ENCODE measurements at places on chromosomes 3 and 15.
A peak's percentile ranks its signal among the peaks of the same experiment; 100 is the strongest.

- no peak for ATAC-seq
These were observed 428.9 kb upstream of the IL12A start for GRCh38 chr3:159559771-159560170.

DNA sequence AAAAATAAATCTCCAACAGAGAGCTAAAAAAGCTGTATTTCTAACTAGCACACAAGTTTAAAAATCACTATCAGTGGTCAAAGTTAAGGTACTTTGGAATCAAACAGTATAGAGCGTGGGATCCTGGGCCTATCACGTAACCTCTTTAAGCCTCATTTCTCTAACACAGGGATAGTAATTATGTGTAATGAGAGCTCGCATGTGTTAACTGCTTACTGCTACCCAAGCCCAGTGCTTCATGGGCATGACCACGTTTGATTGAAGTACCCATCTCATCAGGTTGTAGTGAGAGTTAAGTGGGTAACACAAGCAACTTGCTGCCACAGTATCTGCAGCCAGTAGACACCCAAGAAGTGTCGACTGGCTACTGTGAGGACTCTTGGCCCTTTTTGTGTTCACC lies 28.2 kb upstream of the NOX5 start:
- no peak for ATAC-seq

DNA sequence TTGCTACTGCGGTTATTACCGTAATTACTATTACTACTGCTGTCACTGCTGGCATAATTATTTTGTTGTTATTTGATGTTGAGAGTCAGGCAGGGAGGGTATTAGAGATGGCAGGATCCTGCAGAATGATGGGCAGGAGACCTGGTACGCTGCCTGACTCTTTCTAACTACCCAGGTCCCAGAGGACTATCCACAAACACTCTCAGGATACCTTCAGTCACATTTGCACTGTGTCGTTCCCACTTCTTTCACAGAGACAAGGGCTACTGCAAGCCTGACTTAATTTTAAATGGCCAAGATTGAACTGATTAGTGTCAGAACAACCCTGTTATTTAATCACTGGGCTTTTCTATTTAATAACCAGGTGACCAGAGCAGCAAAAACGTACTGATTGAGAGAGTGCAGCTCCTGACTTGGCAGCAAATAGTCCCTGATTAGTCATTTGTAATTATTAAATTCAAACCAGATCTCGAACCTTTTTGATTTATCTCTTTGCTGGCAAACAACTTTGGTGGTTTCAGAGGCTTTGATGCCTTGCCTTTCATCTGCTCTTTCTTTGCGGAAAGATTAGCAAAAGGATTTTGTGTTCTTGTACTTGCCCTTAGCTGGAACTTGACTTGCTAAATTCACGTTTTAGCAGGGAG lies 88.8 kb upstream of the ARHGEF3 start:
- peak; percentile 26 for ATAC-seq

DNA sequence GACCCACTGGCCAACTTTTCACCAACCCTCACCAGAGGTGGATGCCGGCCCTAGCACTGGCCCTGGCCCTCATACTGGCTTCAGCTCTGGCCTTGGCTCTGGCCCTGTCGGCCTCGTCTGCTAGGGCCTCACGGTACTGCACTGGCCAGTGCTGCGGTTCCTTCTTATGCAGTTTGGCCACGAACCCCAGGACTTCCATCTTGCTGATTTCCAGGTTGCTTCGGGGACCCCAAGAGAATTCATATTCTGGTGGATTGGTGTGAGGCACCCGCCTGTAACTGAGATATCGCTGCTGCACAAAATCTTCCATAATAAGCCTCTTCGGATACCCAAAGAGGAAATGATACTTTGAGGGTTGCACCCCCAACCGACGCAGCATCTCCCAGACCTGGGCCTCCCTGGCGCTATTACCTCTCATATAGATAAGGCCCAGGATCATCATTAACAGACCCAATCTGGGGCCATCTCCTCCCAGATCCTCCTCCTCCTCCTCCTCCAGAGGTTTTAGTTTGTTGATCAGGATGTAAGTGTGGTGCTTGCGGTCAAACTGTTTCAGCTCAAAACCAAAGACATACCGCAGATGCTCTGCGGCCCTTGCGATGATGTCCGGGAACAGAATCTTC lies 883 bp downstream of the MAGEF1 start:
- ATAC-seq, result no peak

- ATAC-seq, result no peak
These were observed 50.1 kb downstream of the MAGI1 start for GRCh38 chr3:65988411-65989180.

DNA sequence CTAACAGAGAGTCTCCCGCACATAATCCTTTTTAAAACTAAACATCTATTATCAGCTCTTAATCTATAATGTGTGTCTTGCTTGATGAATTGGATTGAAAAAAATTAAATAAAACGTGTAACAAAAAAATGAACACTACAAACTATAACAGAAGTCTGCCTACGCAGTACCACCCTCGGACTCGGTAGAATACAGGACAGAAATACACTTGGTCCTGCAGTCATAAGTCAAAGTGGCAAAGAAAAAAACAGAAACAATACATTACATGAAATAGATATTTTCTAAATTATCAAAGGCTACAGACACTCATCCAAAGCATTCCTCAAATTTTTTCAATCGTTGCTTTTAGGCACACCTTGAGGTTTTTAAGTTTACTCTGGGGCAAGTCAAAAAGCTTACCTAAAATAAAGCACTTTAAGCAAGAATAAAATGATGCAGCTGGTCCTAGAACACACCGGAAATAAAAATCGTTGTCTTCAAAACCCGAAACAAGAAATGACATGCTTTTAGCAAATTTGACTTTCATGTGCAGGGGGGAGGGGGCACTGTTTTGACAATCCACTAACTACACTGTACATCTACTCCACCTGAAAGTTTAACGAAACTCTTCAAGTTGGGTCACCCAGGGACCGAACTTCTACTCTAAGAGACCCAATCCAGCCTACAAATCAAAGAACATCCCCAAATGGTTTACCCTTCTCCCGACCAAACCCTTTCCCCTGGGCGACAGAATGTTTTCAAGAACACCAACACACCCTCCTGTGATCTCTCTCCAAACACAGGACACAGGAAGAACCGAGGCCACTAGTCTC lies 1.3 kb downstream of the ADAM10 start:
- no peak for ATAC-seq

DNA sequence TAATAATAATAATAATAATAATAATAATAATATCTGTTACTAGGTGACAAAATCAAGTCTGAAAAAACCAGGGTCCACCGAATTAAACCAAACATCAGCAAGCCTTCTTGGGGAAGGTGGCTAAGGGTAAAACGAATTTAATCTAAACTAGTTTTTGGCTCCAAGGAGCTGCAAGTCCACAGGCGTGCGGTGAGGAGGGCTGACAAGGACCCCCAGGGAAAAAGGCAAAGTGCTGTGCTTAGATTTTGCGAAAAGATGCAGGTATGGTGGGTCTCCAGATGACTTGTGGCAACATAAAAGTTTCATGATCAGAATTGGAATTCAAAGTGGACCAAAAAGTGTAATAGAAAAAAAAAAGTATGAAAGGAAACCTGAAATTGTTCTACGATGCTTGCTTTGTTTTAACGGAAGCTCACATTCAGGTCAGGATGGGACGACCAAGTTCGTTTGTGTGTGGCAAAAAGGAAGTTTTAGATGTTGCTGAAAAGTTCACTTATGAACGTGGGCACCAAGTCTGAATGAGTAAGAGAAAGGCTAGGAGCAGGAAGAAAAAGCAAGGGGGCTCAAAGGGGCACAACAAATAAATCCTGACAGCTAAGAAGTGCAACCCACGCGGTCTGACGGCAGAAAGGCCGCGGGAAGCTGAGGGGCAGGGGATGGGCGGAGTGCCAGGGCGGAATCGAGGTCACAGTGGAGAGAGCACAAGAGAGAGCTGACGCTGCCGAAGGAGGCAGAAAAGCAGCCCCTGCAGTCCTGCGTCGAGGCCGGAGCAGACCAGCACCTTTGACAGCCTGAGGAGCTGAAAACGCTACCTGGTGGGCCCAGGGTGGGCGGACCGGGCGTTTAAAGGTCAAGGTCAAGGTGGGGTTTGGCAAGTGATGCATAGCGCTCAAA lies 1.1 kb downstream of the WDR82 start:
- no peak for ATAC-seq

GRCh38 chr3:182969277-182969676 lies 11.1 kb downstream of the DCUN1D1 start:
- no peak for ATAC-seq

GRCh38 chr15:70483513-70483912 lies 279.8 kb downstream of the UACA start:
- no peak for ATAC-seq

- no peak for ATAC-seq
These were observed 44.5 kb downstream of the CTDSPL2 start for GRCh38 chr15:44471885-44472455.

DNA sequence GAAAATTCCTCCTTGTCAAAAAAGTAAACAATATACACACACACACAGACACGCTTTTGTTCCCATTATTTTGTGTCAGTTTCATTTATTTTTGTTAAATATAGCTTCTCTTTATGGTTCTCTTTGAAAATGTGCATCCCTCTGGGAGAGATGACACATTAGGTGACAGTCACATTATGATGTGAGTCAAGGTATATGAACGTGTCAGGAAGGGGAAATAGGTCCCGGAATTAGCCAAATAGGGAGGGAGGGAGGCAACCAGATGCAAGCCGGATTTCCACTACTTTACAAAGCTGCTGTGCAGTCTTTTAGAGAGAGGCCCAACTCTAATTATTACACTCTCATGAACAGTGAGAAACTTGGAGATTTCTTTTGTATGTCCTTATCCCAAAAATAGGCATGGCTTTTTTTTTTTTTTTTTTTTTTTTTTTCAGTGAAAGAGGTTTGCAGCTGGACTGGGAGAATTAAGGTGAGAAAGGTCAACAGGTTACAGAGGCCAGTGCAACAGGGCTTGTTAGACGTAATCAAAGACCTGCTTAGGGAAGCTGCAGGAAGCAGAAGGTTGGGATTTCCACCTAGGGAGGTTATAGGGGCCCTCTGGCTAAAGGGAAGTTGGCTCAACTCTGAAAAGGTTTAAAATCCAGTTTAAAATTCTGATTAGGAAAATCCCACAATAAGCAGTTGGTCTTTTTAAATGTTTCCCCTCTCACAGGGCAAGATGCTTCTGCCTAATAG lies 240.5 kb upstream of the UBE2E1 start:
- no peak for ATAC-seq

DNA sequence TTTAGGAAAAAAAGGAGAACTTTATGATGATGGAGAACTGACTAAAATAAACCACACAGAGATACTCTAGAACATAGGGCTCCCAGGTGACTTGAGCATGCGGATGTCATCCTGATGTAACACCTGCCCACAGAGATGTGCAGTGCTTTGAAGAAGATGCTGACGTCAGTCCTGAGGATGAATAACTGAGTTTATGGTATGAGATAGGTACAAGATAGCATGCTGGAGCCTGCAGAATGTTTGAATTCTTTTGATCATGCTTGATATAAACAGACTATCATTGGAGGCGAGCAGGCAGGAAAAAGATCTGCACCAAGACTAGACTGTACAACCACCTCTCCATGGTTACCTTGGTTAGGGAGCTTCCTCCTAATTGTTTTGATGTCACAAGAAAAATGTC lies 12.4 kb downstream of the CCR4 start:
- no peak for ATAC-seq

GRCh38 chr15:27865323-27865922 lies 233.7 kb downstream of the OCA2 start:
- ATAC-seq, result no peak

- ATAC-seq, result peak; percentile 41
These were observed 66.8 kb downstream of the RPL39L start for GRCh38 chr3:187072511-187072910.

- ATAC-seq, result peak; percentile 34
These were observed 27.3 kb upstream of the TMCO5A start for GRCh38 chr15:37907136-37907535.

GRCh38 chr3:35654476-35654875 lies 15.2 kb downstream of the ARPP21 start:
- ATAC-seq, result no peak

- ATAC-seq, result peak; percentile 70
These were observed 61.2 kb upstream of the EPHB3 start for GRCh38 chr3:184500344-184500923.

- ATAC-seq, result no peak
These were observed 6.6 kb downstream of the PARL start for GRCh38 chr3:183878071-183878470.

GRCh38 chr15:83978588-83978987 lies 257.0 kb upstream of the GOLGA6L4 start:
- ATAC-seq, result no peak

- peak; percentile 69 for ATAC-seq
These were observed 708.3 kb downstream of the FHIT start for GRCh38 chr3:60542995-60543394.

DNA sequence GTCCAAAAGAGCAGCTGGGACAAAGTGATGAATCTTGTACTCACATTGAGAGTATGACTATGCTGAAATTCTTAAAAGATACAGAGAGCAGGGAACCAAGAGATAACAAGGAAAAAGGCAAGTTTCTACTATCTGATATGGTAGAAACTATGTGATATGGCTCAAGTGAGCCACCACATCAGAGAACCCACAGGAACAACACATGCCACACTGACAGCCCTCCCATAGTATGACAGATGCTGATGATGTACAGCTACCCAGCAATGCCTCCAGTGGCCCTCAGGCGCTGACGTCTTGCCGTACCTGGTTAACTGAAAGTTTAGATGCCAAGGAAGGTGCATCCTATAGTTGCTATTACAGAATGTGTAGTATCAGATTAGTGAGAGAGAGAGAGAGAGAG lies 42.4 kb downstream of the CHAC1 start:
- ATAC-seq, result no peak

GRCh38 chr15:81323559-81323943 lies 390 bp downstream of the STARD5 start:
- no peak for ATAC-seq

DNA sequence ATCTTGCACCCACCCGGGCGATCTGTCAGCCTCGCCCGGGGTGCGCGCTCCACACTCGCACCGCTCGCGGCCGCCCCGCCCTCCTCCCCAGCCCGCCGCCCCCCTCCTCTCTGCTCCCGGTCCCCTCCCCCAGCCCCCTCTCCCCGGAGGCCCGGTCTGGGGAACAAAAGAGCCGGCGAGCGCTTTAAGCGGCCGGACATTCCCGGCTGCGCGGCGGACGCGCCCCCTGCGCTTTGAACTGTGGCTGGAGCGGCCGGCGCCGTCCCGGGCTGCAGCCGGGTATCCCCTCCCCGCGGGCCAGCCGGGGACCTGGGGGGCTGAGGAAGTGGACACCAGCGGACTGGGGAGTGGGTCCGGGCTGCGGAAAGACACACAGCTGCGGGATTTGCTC lies at the start of gene IGDCC3:
TSS of gene IGDCC3 (minus strand) at position 27 of the 391 bp plus-strand sequence. CDS start 214 bp downstream, outside the sequence.
- ATAC-seq, result peak; percentile 68

DNA sequence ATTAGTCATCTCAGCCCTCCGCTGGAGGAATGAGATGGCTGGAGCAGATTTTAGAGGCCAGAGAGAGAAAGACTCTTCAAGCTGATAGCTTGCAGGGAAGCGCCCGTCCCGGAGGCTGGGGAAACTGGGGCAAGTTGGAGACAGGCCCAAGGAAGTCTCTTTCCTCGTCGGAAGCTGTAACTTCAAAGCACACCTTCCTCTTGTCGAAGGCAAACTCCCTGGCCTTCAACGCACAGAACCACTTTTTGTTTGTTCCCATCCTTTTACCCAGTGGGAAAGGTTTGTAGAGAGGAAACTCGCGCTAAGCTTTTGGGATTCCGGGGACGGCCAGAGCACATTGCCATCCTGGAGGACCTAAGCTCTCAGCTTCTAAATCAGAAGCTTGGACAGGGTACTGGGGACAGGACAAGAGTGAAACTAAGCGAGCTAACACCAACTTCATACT lies 900 bp upstream of the EOMES start:
- no peak for ATAC-seq

GRCh38 chr3:150371741-150372254 lies 36.3 kb upstream of the TSC22D2 start:
- ATAC-seq, result peak; percentile 71
